Progenitor cell of endocrine pancreas (in vitro differentiated cells): ENCODE measurements at places on chromosomes 12 and 14. TPM values are rescaled to one million over a fixed set of nuclear protein-coding genes. Genes with fewer than 3 reads are reported as not detected.

- no peak for DNase-seq
These were observed 107.0 kb upstream of the PTHLH start for GRCh38 chr12:28079539-28079938.

GRCh38 chr12:31876568-31877424, 82.4 kb upstream of the RESF1 start:
- no peak for DNase-seq

- DNase-seq: no peak
These were observed 82.1 kb downstream of the PLXNC1 start for GRCh38 chr12:94230357-94230905.

DNA sequence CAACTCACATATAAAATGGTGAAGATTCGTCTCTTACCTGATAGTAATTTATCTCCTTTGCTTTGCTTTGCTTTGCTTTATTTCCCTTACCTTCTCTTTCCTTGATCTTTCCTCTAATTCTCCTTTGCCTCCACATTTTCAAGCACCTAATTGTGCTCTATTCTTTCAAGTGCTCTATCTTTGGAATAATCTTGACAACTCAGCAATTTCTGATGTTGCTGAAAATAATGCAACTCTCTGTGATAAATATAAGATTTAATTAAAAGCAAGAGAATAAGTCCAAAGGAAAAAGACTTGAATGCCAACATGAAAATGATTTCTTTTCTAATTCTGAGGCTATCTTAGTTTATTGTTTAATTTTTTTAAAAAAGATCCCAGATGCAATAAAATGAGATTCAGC, 139.5 kb upstream of the SYT1 start:
- DNase-seq: no peak

DNA sequence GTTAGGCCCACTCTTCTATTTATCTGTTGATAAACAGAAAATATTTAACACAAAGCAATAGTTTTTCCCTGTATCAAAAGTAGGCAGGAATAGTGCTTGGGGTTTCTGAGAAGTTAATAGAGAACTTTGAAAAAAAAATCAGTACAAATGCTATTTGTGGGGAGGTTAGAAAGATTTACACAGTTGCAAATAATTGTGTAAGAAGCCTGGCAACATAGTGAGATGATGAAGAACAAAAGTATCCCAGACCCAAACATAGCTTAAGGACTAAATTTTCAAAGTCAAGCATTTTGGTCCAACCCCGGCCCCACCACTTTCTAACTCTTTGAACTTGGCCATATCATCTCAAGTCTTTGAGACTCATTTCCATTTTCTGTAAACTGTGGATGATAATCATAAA, 687.5 kb upstream of the TMEM132C start:
- no peak for DNase-seq

- DNase-seq: no peak
These were observed 167.4 kb downstream of the PHLDA1 start for GRCh38 chr12:75864161-75864560.

DNA sequence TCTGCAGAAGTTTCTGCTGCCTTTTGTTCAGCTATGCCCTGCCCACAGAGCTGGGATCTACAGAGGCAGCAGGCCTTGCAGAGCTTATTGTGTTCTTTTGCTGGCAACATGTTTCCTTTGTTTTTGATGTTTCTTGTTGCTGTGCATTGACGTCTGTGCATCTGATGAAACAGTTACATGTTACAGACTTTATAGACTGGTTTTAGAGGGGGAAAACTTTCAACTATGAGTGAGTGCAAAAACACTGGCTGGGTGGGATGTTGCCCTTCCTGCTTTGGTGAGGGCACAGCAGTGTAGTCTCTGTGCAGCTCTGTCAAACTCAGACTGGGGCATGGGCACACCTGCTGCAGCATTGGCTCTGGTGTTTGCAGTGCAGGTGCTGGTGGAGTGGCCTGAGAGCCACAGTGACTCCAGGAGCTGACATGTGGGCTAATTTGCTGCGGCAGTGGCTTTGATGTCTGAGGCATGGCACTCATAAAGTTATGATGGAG, 26.9 kb downstream of the CLEC6A start:
- no peak for DNase-seq

GRCh38 chr12:8553088-8553627, 12.5 kb upstream of the CLEC4E start:
- DNase-seq: no peak

The BCL7A gene
- total RNA-seq: 43.7 and 49.3 TPM in 2 replicates

The KRT85 gene
- not detected in 2 replicates for total RNA-seq

The DNAH10 gene
- 0.47 and 1.0 TPM in 2 replicates for total RNA-seq

The WASHC3 gene
- 14.5 and 16.8 TPM in 2 replicates for total RNA-seq
